NCI-H1105 (cell line): ENCODE measurements at places on chromosomes 2 and 18.

DNA sequence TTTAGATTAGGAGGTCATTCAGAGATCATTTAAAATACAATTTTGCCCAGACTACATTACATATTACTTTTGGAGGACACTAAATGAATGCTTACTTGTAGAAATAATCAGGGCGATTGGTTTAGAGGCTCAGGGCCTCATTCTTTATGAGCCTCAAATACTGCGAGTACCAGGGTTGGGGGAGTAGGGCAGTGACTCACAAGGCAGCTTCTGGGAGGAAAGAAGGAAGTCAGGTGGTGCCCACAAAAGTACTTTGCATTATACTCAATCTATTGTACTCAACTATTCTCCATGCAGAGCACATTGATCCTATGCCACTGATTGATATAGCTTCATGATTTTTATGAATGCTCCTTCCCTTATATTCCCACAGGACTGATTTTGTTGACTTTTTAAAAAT is 166.9 kb downstream of the SOCS6 start:
- no peak for DNase-seq

DNA sequence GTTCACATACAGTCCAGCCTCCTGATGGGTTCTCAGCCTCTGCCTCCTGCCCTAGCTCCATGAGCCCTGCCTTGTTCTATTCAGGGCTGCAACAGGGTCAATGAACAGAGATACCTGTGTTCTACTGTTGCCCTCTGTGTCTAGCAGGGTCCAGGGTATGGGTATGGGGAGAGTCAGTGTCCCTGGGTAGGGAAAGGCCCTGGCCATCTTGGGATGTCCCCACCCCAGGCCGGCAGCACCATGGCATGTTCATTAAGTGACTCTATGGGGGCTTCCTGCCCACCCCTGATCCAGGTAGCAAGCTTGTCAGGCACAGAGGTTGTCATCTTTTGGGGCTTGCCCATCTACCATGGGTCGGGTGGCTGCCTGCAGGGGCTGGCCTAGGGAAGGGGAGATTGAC is 13.5 kb downstream of the PDE11A start:
- no peak for DNase-seq

- no peak for DNase-seq
These were observed 3.2 kb downstream of the STK17B start for GRCh38 chr2:196168181-196168580.

DNA sequence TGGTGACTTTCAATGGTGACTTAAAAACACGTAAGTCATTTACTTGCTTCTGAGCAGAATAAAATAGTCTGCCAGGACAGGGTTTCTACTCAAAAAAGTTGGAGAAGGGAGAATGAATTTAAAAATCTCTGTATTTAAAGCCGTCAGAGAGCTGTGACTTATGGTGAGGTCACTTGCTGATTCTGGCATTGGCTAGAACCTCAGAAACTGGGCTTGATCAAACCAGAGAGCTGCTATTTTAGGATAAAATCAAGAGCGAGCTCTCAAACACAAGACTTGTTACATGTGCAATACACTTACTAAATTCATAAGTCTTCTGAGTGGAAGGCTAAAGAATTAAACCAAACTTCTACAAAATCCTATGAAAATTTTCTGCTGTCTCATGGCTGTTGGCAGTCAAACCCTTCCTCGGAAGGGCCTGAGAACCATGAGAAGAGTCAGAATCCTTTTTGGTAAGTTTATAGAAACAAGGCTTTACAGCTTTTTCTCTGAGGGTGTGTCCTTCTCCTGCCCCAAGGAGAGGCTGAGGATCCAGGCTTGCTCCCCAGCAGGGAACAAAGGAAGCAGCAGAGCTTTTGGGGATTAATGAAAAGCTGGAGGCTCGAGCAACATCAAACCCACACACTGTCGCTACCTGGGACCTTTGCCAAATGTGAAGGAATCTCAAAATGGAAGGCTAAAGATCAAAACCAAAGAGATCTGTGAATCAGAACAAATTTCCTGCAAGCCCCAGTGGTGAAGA is 816.4 kb downstream of the SOCS6 start:
- DNase-seq: no peak
